ENCODE measurements at places on chromosomes 1 and 21. TPM values are rescaled to one million over a fixed set of nuclear protein-coding genes. Genes with fewer than 3 reads are reported as not detected.

CBR3 gene
- total RNA-seq, result 19.3 TPM

DNA sequence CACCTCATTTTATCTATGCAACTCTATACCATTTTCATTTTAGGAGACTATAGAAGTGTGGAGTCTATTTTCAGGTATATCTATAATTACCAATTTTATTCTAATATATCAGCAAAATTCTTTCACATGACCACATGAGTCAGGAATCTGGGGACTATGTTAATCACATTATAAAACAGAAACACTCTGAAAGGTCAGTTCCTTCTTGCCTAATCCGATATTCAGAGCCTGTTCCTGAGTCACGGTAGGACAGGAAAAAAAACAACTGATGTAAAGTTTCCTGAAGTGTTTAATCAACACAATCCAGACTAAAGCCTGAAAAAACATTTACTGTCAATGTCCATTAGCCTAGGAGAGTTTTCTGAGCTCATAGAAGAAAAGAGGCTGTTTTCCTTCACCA is 1902.3 kb downstream of the NCAM2 start:
- DNase-seq, result no peak

- DNase-seq, result no peak
These were observed 36.6 kb downstream of the VANGL2 start for GRCh38 chr1:160436966-160437365.

S100PBP gene
- 46.1 TPM for total RNA-seq

DNA sequence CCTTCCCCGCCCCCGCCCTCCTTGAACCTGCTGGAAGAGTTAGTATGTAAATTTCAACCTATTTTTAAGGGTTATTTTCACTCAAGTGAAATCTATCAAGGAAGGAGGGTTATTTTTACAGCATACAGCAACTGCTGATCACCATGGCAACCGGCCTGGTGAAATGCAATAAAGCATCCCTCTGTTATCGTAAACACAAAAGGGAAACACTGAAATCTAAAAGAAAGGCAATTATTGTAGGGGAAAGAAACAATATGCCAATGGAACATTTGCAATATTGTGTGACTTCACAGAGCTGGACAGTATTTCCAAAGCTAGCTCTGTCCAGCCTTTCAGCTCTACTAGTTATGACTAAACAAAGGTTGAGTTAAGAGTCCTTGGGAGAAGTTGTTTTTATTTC is 588.3 kb upstream of the PBX1 start:
- no peak for DNase-seq

UBE2Q1 gene
- 49.5 TPM for total RNA-seq

DNA sequence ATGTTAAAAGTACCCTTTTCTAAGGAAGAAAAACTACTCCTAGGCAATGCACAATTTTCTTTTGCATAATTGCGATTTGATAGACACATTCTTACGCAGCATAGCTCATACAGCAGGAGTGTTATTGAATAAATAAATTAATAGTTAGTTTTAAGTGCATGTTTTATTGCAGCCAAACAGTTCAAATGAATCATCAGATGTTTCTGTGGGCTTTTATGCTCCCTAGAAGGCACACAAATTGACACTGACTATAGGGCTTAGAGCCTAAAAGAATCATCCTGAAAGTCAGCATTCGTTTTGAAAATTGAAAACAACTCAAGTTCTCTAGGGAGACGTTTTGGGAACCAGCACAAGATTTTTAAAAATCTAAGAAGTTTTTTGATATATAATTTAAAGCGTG is 411.9 kb downstream of the HLX start:
- no peak for DNase-seq

DNA sequence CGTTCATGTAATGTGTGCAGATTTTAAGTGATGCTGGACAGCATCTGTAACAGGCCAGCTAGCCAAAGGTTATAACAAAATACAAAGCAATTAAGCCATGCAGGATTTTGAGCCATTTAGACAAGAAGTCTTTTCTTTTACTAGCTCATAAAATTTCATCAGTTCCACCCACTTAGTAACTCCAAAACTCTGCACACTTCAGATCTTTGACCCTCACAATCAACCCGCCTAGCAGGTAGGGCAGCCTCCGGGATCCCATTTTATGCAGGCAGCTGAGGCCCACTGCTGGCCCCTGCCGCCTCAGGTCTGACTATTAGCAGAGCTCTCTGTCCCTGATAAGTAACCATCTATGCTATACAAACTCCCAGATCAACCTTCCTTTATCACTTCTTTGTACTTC is 9.2 kb downstream of the LBR start:
- DNase-seq, result no peak

HAO2 gene
- total RNA-seq, result not detected

DNA sequence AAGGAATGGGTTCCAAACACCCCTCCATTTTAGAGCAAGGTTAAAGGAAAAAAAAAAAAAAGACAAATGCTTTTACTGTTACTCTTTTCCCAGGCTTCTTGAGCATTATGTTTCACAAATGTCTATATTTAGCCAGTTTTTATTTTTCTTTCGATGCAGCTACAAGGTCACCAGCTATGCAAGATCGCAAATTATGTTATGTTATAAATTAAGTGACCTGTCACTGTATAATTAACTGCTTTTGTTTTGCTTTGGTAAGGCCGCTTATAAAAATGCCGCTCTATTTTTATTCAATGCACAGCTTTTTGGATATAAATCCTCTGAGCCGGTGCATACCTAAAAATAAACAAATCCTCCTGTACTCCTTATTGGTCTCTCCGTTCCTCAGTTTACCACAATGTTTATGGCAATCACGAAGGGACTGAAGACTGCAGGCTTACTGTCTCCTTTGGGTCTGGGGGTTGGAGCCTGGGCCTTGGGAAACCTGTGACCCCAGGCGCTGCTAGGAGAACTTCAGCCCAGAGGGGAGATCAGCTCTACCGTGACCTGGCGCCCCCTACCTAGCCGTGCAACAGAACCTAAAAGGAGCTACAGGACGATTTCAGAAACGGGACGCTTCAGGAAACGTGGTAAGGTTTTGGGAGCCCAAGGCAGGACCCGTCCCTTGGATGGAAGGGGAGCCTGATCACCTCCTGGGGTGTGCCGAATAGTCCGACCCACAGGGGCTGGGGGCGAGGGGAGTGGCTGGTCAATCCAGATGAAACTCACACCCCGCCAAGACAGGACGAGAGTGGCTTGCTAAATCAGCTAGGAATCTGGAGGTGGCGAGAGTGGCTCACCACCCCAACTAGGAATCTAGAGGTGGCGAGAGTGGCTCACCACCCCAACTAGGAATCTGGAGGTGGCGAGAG is 101.2 kb upstream of the CD55 start:
- DNase-seq, result no peak

Data from thoracic aorta (tissue), 2 donors.